ENCODE measurements at places on chromosomes 4 and X. TPM values are rescaled to one million over a fixed set of nuclear protein-coding genes. Genes with fewer than 3 reads are reported as not detected.

DNA sequence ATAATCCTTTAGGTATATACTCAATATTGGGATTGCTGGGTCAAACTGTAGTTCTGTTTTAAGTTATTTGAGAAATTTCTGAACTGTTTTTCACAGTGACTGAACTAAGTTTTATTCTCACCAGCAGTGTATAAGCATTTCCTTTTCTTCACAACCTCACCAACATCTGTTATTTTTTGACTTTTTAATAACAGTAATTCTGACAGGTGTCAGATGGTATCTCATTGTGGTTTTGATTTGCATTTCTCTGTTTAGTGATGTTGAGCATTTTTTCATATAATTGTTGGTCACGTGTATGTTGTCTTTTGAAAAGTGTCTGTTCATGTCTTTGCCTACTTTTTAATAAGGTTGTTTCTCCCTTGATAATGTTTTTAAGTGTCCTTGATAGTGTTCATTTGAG is 112.6 kb downstream of the LINC00632 start:
- no peak for DNase-seq

DNA sequence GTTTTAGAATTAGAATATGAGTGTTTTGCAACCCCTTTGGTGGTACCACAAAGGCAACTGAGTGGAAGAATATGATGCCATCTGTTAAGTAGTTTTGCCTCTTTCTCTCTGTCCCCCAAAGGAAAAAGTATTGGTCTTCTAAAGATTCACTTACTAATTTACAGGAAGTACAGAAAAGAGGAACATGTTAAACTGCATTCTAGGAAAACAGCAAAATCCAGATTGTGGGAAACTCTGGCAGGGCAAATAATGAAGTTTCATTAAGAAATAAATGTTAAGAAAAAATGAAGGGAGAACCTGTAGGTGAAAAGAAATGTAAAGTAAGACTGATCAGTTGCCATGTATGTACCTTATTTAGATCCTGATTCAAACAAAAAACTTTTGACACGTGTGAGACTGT is 39.3 kb downstream of the NSUN7 start:
- DNase-seq = no peak

- peak; percentile 4 for DNase-seq
Measured at GRCh38 chrX:96837808-96838207, 45.9 kb upstream of the RPA4 start.

The THAP6 gene
- 10.6 TPM for total RNA-seq

The TGIF2LX gene
- not detected for total RNA-seq

GRCh38 chr4:169397762-169398161 is 127.0 kb upstream of the SH3RF1 start:
- no peak for DNase-seq

- no peak for DNase-seq
Measured at GRCh38 chr4:159220353-159220752, 117.5 kb downstream of the RAPGEF2 start.

DNA sequence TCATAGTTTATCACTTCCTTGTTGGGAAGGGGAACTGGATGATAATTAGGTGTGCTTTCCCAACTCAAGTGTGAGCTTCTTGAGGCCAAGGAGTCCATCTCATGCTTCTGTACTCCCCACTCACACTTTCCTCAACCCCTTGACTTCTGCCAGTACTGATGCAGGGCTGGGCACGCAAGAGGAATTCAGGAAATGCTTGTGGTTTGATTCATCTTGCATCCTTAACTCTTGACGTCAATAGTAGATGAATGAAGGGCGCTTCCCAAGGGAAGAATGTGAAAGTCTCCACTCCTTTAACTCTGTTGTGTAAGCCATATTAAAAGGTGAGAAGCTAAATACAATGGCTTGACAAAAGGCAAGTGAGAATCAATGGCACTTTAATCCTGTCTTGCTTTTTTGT is 101.8 kb downstream of the AGTR2 start:
- peak; percentile 93 for DNase-seq

The SMPX gene
- not detected for total RNA-seq

GRCh38 chrX:110519501-110519900 is 160.9 kb downstream of the RTL9 start:
- no peak for DNase-seq

DNA sequence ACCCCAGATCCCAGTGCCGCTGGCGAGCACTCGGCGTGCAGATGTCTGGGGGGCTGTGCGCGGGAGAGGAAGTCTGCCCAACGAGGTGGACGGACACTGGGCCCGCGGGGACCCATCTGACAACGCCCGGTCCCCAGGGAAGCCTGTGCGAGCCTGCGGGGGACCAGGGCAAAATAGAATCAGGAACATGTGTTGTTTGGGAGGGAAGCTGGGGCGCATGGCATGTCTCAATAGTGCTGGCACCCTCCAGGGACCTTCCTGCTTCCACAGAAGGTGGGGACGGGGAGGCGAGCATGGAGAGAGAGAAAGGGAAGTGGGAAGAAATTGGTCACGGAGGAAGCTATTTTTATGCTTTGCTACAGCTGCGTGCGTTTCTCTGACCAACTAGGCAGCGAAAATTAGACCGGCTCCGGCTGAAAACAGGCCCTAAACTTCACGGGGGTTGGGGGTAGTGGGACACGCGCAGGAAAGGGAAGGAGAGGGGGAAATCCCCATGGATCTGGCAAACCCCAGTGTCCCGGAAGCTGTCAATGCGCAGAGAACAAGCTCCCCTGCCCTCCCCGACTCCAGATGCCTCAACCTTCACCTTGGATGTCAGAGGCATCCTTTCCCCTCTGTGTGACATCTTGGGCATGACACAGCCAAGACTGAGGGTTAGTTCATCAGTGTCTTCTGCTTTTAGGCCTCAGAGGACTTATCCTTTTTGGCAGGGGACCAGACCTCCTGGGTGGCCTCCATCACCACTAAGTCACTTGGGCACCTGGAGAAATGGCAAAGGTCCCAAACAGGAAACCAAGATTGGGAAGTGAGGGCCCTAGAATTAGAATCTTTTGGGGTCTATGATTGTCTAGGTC is 169.8 kb upstream of the BCOR start:
- no peak for DNase-seq
